Fibroblast of upper back skin (primary cell): ENCODE measurements at places on chromosomes 7 and 10.

DNA sequence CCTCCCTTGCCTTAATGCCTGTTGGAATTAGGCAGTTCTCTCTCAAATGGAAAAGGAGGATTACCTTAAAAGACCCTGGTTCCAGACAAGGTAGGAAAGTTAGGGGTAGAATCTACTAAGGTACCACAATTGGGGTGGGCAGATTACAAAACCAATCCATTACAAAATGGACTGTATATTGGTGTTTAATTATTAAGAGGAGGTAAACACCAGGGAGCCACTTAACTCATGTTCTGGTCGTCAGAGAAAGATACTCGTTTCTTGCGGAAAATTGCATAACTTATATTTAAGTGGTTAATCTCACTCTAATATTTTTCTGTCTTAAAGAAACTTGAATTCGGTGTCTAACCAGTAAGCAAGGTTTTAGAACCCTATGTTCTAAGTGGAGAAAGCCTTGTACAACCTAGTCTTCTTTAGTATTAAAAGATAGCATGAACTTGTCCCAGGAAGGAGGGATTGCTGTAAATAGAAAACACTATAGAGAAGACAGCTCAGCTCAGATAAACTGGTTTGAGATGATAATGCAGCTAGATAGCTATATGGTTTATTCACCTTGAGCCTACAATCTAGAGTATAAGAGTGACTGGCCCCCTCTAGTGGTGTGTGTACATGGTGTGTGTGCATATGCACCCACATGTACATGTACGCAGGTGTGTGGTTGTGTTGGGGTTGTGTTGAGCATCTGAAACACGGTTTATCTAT, 58.0 kb upstream of the STRIP2 start:
- DNase-seq, result peak; percentile 26

- DNase-seq, result peak; percentile 99
Observed at GRCh38 chr10:51879238-51879637, 179.8 kb upstream of the CSTF2T start.

GRCh38 chr10:87519582-87519981, 14.9 kb downstream of the MINPP1 start:
- no peak for DNase-seq

DNA sequence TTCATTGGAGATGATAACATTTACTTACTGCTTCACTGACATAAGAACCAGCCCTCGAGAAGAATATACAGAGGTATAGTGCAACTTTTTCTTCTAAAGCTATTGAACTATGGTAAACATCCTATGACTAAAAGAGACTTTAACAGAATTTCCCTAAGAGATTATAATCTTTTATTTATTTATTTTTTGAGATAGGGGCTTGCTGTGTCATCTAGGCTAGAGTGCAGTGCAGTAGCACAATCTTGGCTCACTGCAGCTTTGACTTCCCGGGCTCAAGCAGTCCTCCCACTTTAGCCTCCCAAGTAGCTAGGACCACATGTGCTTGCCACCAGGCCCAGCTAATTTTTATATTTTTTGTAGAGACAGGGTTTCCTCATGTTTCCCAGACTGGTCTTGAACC, 258.5 kb upstream of the FERD3L start:
- DNase-seq, result no peak

DNA sequence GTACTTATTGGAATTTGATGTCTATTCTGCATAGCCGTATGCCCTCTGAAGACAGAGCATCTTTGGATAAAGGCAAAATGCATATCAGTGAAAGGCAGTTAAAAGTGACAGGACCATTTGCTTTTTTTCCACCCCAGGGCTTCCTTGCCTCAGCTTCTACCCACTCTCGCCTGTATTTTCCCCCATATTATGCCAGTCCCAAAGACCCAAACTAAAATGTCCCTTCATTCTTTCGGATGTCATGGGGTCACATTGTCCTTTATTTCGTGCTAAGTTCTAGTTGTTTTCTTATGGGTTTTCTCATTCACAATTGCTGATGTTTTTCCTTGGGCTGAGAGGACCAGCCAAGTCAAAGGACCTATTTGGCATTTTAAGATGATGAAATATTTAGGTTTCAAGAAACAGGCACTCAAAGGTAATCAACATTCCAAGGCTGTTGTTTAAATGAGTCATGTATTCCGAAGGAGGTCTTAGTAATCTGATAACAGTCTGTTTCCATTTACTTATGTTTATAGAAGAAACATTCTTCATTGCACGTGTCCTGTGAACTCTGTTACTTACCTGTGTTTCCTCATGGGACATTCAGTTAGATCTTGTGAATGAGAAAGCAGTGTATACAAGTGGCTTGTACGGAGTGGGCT, 74.1 kb downstream of the DNAH11 start:
- peak; percentile 19 for DNase-seq

GRCh38 chr10:77909749-77910375, 16.7 kb downstream of the DLG5 start:
- peak; percentile 19 for DNase-seq

DNA sequence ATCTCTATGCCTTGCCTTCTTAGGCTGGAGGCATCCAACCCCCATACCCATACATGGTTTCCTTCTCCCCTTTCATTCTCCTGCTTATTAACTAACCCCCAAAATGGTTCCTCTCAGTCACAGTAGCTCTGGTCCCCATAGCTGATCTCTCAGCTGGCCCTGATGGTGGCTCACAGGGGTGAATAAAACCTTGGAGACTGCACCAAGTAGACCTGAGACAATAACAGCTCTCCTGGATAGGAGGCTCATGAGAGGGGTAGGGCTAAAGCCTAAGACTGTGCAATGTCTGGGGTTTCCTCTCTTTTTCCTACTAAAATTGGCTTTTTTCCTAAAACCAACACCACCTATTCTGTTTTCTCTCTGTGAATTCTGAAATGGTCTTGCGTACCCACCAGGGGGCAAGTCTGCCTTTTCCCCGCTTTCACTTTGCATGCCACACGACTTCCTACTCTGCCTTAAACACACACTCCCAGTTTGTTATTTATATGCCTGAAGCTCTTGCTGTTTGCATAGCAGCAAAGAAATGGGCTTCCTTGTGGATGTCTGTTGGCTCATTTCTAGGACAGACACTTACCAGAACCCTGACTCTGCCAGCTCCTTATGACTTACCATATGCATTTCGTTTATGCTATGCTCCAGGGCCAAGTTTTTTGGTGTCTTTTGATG, 18.4 kb upstream of the PON1 start:
- DNase-seq, result no peak

GRCh38 chr10:107727767-107728317, 563.3 kb upstream of the SORCS1 start:
- peak; percentile 59 for DNase-seq

GRCh38 chr7:84073186-84073875, 121.3 kb downstream of the SEMA3A start:
- peak; percentile 64 for DNase-seq

DNA sequence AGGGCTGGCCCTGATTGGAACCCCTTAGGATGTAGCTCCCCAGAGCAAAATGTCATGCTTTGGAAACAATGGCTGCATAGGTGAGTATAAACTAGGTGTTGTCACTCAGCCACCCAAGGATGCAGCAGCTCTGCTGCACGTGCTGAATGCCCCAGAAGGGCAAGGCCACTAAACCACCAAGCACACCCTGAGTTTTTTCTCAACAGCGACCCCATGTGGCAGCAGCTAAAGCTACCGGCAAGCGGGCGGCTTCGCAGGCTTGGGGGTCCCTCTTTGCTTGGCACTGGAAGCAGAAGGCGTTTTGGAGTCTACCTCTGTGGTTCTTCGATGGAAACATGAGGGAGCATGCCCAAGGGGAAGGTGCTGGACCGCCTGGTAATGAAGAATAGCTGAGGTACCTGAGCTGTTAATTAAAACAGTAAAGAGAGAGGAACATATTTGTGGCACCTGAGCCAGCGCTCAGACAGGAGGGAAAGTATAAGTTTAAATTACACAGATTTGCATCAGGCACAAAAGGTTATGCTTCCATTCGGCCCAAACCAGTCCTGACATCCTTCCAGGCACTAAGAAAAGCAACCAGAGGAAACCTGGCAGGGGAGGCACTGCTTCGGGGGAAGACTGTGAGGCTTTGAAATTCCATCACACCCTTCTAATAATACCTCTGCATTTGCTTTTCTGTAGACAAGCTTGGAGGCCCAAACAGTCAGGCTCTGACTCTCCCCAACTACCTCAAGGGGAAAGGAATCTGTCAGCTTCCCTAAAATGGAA, 152.1 kb downstream of the GFRA1 start:
- no peak for DNase-seq

GRCh38 chr10:74827045-74827441, 643 bp downstream of the KAT6B start:
- DNase-seq, result no peak

- DNase-seq, result no peak
Observed at GRCh38 chr10:33533612-33534011, 199.1 kb upstream of the NRP1 start.

- no peak for DNase-seq
Observed at GRCh38 chr10:108721874-108722273, 1201.4 kb downstream of the XPNPEP1 start.

DNA sequence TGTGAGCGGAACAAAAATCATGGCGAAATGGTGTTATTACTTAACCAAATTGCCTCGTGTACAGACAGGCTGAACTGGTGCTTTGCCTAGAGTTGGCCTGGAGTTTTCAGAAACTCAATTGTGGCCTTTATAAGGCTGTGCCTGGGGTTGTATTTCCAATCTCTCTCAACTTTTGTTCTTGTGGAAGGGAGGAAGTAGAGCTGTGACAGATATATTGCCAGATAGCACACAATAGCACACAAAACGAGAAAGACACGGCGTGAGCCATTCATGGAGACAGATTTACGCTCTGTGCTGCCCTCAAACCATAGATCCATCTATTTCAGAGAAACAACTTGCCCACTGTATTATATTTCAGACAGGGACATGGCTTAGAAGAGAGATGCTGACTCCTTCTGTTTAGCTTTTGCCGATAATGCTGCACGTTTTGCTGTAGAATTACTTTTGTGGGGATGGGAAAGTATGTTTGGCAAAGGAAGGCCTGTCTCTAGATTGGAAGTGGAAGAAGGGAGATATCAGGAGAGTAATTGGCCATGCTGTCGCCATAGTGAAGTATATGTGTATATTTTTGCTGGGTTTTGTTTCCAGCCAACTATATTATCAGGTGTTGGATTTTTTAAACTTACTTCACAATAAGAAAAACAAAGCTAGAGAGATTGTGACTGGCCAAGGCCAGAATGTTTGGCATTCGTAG, 80.4 kb downstream of the AUTS2 start:
- no peak for DNase-seq

- peak; percentile 53 for DNase-seq
Observed at GRCh38 chr7:28318101-28318762, 94.1 kb upstream of the CREB5 start.

GRCh38 chr7:137454246-137454724, 110.8 kb upstream of the PTN start:
- DNase-seq, result peak; percentile 64

- no peak for DNase-seq
Observed at GRCh38 chr10:121566755-121567154, 31.5 kb downstream of the FGFR2 start.
